ENCODE measurements at places on chromosomes 12 and 14.
A peak's percentile ranks its signal among the peaks of the same experiment; 100 is the strongest.

DNA sequence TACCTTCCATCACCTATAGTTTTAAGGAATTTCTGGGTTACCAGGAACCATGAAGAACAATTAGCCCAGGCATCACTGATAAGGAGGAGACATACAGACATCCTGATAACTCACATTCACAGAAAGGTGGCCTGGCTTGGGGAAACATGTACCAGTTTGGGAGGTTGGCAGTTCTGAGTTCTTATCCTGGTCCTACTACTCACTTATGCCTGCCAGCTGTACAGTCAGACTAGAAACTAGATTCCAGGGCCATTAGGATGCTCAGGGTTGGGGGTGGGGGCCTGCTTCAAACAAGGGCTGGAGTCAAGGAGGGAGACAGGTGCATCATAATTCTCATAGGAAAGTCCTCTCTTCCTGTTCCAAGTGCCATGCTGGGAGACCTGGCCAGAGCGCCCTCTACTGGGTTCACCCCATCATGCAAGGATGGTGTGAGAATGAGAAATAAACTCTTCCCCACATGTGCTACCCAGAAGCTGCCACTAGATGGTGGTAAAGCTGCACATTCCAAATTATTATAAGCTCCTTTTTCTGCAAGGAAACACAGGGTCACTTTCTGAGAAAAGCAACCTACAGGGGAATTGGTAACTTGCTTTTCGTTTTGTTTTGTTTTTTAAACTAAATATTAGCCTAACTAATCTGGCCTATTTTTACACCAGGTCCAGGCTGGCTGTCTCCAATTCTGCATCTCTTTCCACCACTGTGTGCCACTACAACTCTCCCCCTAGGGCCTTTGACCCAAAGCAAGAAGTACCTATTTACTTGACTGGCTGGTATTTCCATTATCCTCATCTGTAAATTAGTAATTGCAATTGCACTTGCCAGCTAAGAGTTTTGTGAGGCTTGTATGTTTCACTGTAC, 14.5 kb downstream of the OAS2 start:
- DNase-seq = peak; percentile 62

DNA sequence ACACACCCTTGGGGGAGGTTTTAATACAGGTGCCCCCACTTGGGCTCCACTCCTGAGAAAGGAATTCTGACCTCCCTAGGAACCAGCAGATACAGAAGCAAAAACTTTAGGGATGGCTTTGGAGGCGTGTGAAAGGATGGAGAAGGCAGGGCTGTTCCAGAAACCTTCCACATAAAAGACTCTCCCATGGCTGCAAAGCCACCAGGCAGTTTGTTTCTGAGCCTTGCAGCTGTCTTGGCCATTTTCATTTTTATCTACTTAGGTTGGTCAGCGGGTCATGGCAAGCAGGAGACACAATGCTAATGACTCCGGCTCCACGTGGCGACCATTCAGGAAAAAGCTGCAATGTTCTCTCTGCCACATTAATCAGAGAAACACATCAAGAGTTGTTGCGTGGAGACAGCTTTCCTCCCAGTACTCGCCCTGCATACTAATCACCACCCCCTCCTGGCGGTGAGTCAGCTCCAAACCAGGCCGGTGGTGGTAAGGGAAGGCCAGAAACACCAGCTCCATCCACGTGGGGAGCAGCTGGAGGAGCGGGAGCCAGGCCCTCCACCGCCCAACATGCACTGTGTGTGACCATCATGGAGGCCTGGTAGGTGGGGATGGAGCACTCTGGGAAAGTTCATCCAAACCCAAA, 30.9 kb upstream of the IRF2BPL start:
- peak; percentile 60 for DNase-seq

DNA sequence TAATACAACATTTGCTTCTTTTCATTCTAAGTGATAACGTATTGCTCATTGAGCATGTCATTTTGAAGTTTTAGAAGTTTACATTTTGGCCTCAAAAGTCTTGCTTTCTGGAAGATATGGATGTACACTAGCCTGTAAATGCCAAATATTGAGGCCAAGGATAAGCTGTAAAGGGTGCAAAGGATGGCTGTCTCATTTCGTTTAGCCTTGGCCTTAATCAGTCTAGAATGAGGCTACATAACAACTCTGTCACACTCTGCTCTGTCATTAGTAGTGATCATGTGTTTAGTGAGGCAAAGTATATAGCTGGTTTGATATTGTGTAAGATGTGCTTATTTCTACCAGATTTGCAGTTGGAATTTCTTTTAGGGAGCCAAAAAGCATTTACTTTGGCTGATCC, 344.5 kb downstream of the TMTC2 start:
- DNase-seq = no peak

DNA sequence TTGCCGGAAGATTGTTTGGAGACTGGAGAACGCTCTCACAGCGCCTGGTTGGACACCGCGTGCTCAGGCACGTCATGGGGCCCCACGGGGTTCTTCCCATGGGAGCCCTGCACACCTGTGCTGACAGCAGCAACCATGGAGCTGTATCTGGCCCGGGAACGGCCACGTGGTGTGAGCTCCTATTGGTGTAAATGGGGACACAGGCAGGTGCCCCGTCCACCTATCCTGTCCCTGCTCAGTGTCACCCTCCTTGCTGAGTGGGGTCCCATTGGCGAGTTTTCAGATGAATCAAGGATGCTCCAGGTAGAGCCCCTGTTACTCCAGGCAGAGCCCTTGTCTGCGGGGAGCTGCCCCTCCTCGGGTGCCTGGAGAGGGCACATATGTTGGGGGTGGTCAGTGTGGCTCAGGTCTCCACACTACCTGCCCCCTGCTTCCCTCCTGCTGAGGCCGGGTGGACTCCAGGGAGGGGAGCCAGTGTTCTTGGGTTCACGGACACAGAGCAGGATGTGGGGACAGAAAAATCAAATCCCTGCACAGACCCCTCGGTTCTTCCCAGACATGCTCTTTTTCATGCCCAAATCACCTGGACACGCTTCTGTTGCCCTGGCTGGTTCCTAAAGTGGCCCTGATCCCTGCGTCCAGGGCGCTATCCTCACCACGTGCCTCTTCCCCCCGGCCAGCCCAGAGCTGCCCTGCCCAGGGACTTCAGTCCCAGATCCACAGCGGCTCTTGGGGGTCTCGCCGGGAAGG, 250.1 kb downstream of the ADGRD1 start:
- no peak for DNase-seq

GRCh38 chr12:103177639-103178255, 220.3 kb downstream of the ASCL1 start:
- no peak for DNase-seq

- no peak for DNase-seq
Observed at GRCh38 chr12:19227880-19228210, 98.3 kb downstream of the PLEKHA5 start.

- no peak for DNase-seq
Observed at GRCh38 chr12:58567189-58567588, 353.1 kb downstream of the LRIG3 start.

GRCh38 chr12:29519585-29520182, 22.2 kb upstream of the OVCH1 start:
- peak; percentile 52 for DNase-seq

DNA sequence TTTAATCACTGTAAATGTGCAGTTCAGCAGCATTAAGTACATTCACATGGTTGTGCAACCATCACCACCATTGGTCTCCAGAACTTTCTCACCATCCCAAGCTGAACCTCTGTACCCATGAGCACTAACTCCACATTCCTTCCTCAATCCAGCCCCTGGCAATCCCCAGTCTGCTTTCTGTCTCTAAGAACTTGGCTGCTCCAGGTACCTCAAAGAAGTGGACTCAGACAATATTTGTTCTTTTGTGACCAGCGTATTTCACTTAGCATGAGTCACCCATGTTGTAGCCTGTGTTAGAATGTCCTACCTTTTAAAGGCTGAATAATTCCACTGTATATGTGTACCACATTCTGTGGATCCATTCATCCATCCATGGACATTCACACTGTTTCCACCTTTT, 64.6 kb downstream of the SLC24A4 start:
- DNase-seq = no peak

- DNase-seq = no peak
Observed at GRCh38 chr12:54961190-54961589, 23.4 kb downstream of the TESPA1 start.

DNA sequence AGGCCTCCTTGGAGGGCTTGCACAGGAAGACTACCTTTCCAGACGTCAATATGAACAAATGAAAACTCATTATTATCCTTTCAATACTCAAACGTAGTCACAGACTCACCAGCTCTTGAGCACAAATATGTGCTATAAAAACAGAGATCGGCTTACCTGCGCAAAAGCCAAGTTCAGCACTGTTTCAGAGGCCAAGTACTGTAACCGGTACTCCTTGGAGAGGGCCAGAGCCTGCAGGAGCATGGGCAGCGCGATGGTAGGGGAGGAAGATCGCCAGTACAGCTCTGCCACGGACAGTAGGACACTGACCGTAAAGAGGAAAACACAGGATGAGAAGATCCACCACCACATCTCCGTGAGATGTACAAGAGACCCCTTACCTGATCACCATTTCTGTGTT, 21.6 kb upstream of the CAMKK2 start:
- DNase-seq = no peak

DNA sequence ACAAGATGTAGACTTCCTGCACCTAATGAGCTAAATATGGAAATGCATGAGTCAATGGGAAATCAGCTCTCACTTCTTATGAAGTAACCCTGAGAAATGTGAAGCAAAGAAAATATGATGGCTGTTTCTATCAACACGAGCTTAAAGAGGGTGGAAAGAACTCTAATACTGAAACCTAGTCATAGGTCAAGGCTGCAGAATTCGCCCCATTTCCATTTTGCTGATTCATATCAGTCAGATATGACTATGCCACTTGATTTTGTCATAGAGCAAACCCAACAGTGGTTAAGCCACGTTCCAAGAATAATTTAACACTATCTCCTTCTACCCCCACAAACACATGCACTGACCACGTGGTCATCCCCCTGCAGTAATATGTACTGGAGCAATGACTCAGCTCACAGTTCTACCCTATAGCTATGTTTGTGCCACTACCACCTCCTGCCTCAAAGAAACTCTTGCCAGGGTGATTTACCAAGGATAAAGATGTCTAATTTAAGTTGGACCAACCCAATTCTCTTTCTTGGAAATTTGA, 157.5 kb downstream of the TMTC3 start:
- DNase-seq = peak; percentile 100

GRCh38 chr12:122979001-122979907, 1.2 kb upstream of the ARL6IP4 start:
- no peak for DNase-seq

DNA sequence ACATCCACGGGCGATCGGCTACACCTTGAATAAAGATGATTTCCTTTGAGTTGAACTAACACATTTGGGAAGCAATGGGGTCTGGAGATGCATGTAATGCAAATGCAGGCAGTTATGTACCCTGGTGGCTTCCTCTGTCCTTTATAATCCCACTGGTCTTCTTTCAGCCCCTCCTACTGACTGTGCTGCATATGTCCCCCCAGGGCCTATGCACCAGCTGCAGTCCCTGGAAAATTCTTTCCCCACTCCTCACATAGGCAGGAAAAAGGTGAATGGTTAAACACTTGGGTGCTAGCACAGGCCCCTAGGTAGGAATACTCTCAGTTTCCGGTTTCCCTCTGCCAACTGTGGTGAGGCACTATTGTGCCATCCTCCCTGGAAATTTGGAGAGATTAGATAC, 294.8 kb upstream of the SOX5 start:
- no peak for DNase-seq

- peak; percentile 12 for DNase-seq
Observed at GRCh38 chr14:75522224-75522982, at the start of gene BATF. TSS of gene BATF (plus strand) at chr14:75522469. CDS start at chr14:75522683, 214 bp downstream.

DNA sequence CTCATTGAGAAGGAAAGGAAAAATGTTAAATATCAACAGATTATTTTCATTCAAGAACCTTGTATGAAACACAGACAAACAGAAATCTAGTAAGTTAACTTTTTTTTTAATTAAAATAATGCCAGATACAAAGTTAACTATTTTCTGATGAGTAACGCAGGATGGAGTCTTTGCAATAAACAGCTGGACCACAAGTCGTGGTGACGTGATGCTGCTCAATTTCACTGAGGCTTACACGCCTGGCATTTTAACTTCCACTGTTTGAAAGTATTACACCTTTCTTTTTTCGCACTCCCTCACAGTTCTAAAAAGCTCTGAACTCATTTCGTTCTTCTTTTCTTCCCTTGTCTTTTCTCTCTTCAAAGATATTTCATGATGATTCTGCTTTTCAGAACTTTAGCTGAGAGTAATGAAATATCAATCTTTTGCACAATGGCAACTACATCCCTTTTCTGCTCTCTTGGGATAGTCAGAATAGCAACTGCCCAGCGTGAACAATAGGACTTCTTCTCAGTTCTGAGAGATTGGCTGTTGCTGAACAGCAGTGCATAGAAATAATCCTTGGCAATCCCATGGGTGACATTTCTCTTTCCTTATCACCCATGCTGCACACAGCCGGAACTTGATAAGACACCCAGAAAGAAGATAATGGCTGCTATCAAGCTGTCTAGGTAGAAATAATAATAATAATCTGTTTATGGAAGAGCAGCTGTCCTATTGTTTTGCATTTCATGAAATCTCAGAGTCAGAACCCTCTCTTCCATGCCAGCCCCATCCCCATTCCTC, 160.5 kb downstream of the BTG1 start:
- no peak for DNase-seq

DNA sequence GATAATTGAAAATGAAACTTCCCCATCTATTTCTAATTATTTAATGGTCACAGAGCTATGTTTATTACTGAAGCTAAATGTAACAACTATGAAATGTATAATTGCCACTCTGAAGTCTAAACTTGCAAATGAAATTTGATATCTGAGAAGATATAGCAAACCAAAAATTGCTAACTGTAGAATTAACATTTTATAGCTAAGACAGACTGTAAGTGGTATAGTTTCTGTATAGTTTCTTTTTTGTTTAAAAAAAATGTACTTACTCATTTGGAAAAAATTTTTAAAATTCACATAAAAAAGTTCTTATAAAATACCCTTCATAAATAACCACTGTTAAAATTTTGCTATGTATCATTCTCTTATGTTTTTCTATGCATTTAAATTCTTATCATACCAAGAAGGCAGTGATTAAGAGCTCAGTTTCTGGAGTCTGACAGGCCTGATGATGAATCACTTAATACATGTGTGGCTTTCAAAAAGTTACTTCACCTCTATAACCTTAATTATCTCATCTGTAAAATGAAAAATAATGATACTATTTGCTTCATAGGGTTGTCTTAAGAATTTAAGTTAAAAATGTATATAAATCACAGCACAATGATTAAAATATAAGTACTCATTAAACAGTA, 214.7 kb upstream of the GARIN2 start:
- DNase-seq = peak; percentile 76

DNA sequence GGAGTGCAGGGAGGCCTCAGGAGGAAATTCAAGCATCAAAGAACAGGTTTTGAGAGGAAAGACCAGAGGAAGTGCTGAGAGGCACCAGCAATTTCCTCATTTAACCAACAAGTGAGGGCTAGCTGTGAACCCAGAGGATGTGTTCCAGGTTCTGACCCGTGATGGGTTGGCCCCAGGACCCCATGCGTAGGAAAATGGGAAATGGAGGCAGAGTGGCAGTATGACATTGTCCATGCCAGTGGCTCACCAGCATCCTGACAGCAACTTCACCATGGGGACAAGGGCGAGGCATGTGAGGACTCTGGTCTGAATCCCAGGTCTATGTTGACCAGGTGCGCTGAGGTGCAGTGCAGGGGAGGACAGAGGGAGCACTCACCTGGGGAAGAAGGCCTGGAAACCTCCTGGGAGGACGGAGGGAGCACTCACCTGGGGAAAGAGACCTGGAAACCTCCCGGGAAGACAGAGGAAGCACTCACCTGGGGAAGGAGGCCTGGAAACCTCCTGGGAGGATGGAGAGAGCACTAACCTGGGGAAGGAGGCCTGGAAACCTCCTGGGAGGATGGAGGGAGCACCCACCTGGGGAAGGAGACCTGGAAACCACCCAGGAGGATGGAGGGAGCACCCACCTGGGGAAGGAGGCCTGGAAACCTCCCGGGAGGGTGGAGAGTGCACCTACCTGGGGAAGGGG, 6.7 kb upstream of the CACNA2D4 start:
- no peak for DNase-seq

All from bronchial epithelial cell (primary cell).